ENCODE measurements at places on chromosomes 1 and 21. TPM values are rescaled to one million over a fixed set of nuclear protein-coding genes. Genes with fewer than 3 reads are reported as not detected.
A peak's percentile ranks its signal among the peaks of the same experiment; 100 is the strongest.

The S100A13 gene
- total RNA-seq: 260 TPM

The KDF1 gene
- total RNA-seq: 17.2 TPM

The PAPPA2 gene
- 0.86 TPM for total RNA-seq

The LRRC53 gene
- not detected for total RNA-seq

The TMEM125 gene
- 15.6 TPM for total RNA-seq

- H3K27me3 ChIP-seq: no peaks in the 10 kb centered on the region
- no peaks in the 10 kb centered on the region for H3K36me3 ChIP-seq
- peaks cover 18% of the 10 kb centered on the region for H3K4me1 ChIP-seq
- H3K27ac ChIP-seq: no peak overlapping the region
Measured at GRCh38 chr1:26909951-26910342, 3.8 kb downstream of the NR0B2 start.

- no peak overlapping the region for H3K4me3 ChIP-seq
- H3K27ac ChIP-seq: no peak overlapping the region
- H3K36me3 ChIP-seq: no peaks in the 10 kb centered on the region
- H3K4me1 ChIP-seq: peaks cover under 1% of the 10 kb centered on the region
- DNase-seq: peak; percentile 68
Measured at GRCh38 chr1:235511470-235512240, 7.4 kb upstream of the B3GALNT2 start.

DNA sequence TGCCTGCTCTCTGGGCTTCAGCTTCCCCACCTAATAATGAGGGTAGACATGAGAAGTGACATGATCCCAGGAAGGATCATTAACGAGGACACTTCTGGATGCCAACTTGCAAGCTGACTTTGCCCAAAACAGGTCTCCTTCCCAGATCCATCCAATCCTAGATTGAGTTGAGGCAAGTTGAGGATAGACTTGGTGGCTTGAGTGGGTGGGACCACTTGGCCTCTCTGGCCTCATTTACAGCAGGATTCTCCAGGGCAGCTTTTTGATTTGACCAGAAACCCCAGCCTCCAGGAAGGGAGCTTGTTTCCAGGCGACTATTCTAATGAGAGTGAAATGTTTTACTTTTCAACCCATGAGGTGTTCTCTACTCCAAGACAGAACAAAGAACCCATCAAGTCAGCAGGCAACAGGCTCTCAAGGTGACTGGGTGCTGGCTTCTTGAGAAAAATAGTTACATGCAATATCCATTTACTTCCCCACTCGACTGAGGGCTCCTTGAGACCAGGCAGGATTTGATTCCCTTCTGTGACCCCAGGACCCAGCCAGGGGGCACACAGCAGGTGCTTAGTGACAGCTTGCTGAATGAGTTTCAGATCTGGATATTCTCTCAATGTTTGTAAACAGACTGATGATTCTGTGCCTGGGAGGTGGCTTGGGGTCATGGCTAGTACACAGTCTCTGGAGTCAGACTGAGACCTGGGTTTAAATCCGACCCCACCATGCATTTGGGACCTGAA lies 128.2 kb downstream of the DMRTB1 start:
- no peak overlapping the region for H3K4me3 ChIP-seq
- no peaks in the 10 kb centered on the region for H3K36me3 ChIP-seq
- no peaks in the 10 kb centered on the region for H3K4me1 ChIP-seq
- H3K27me3 ChIP-seq: no peaks in the 10 kb centered on the region

DNA sequence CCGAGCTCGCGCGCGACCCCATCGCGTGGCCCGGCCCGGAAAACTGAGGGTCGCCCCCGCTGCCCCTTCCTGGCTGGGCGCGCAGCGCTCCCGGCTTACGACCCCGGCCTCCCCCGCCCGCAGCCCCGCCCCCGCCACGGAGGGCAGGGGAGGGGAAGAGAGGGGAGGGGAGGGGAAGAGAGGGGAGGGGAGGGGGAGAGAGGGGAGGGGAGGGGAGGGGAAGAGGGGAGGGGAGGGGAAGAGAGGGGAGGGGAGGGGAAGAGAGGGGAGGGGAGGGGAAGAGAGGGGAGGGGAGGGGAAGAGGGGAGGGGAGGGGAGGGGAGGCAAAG lies 6.7 kb upstream of the ANKRD65 start:
- H3K27ac ChIP-seq: no peak overlapping the region
- peaks cover 3% of the 10 kb centered on the region for H3K4me1 ChIP-seq
- H3K27me3 ChIP-seq: no peaks in the 10 kb centered on the region
- H3K36me3 ChIP-seq: no peaks in the 10 kb centered on the region
- DNase-seq: no peak

DNA sequence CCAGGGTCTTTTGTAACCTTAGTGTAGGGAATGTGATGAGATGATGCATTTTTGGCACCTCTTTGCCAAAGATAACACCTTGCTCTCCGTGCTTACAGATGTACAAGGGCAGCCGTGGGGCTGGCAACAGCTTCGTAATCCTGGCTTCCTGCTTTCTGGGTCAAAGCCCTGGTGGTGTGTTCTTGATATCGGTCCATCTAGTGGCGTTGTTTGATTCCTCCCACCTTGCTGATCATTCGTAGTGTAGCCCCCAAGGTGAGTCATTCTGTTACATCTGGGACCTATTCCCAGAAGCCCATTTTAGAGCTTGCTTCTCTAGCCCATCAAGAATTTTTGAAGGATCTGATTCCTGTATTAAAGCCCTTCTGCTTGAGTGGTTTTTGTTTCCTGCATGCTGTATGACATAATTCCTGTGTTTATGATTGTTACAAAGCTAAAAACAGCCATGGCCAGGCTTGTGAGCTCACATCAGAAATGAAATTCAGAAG lies 7.0 kb upstream of the CCT8 start:
- no peaks in the 10 kb centered on the region for H3K27me3 ChIP-seq
- no peaks in the 10 kb centered on the region for H3K4me1 ChIP-seq
- H3K27ac ChIP-seq: no peak overlapping the region
- DNase-seq: no peak

DNA sequence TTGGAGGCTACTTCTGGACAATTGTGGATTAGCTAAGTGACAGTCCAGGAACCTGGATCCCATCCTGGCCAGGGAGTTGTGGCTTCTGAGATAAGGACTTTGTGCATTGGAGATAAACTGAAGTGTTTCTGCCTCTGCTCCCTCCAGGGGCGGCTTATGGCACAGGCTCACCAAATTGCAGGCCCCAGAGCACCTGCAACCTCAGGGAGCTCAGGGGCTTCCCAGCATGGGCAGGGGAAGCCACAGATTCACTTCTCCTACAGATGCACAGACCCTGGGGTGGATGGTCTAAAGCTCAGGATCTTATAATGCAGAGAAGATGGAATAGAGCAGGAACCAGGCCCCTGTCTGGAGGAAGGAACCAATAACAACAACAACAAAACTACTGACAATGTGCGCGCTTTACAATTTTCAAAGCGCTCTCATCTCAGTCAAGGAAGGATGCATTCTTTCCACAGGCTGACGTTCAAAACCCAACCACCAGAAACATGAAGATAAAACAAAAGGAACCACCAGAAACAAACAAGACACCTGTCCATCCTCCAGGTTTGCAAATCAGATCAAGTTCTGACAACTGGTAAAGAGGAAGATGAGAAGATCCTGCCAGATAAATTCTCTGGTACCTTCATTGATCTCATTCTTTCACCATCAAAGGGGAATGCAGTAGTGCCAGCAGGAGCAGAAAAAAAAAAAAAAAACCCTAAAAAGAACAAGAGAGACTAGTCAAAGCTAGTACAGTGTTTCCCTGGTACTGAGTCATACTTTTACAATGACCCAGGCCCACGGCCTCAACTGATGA lies 121.0 kb upstream of the IRF2BP2 start:
- no peak for DNase-seq
- H3K4me3 ChIP-seq: no peak overlapping the region
- peaks cover 17% of the 10 kb centered on the region for H3K4me1 ChIP-seq
- H3K27me3 ChIP-seq: no peaks in the 10 kb centered on the region

GRCh38 chr1:53685272-53686051 lies 53.5 kb downstream of the GLIS1 start:
- H3K36me3 ChIP-seq: no peaks in the 10 kb centered on the region
- peak overlapping the region; percentile 7 for H3K4me3 ChIP-seq
- peaks cover 11% of the 10 kb centered on the region for H3K4me1 ChIP-seq
- peaks cover 11% of the 10 kb centered on the region for H3K27me3 ChIP-seq
- H3K27ac ChIP-seq: no peak overlapping the region

GRCh38 chr1:77562596-77563150 lies 119.8 kb downstream of the ZZZ3 start:
- H3K4me3 ChIP-seq: no peak overlapping the region
- H3K27ac ChIP-seq: no peak overlapping the region
- DNase-seq: no peak
- no peaks in the 10 kb centered on the region for H3K4me1 ChIP-seq
- peaks cover 44% of the 10 kb centered on the region for H3K36me3 ChIP-seq

DNA sequence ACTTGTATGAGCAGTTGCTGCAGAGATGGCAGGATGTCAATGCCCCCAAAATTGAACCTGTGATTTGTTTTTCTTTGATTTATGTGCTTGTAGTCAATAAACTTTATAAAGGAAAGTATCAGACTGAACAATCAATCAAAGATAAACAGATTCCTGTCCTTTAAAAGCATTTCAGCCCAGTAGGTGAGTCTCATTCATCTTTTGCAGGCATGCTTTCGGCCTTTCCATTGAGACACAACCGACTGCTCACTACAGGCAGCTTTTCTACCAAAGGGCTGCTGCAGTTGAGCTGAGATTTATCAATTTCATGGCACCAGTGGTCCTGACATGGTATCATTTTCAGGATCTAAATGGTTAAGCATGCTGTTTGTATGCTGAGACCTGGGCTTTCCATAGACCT lies 513.6 kb upstream of the PTBP2 start:
- no peak overlapping the region for H3K27ac ChIP-seq
- H3K4me1 ChIP-seq: peaks cover 15% of the 10 kb centered on the region
- no peaks in the 10 kb centered on the region for H3K36me3 ChIP-seq
- no peak overlapping the region for H3K4me3 ChIP-seq
- DNase-seq: no peak
- H3K27me3 ChIP-seq: no peaks in the 10 kb centered on the region

GRCh38 chr21:39251326-39251725 lies 62.1 kb downstream of the BRWD1 start:
- H3K4me1 ChIP-seq: no peaks in the 10 kb centered on the region
- H3K4me3 ChIP-seq: no peak overlapping the region
- no peak overlapping the region for H3K27ac ChIP-seq
- no peak for DNase-seq

GRCh38 chr1:17912491-17912890 lies 157.4 kb downstream of the ACTL8 start:
- peaks cover 20% of the 10 kb centered on the region for H3K4me1 ChIP-seq
- H3K27ac ChIP-seq: no peak overlapping the region
- H3K4me3 ChIP-seq: no peak overlapping the region
- no peaks in the 10 kb centered on the region for H3K36me3 ChIP-seq

DNA sequence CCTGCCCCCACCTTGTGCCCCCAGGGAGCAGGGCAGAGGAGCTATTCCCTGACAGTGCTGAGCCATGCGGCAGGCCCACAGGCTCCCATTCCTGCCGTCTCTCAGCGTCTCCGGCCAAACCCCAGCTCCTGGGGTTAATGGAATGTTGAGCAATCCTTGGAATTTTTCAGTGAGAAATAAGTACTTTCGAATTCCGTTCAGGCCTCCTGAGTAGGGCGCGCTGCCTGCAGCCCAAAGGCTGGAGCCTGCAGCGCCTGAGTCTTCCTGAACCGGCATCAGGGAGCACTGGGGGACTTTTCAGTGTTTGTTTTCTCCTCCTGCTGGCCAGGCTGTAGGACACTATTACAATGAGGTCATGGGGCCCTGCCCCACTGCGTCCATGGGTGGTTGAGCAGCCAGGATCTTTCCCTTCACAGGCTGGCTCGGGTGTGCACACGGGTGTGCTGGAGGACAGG lies 33.3 kb upstream of the CSF1 start:
- DNase-seq: peak; percentile 92
- no peaks in the 10 kb centered on the region for H3K36me3 ChIP-seq
- no peaks in the 10 kb centered on the region for H3K27me3 ChIP-seq

DNA sequence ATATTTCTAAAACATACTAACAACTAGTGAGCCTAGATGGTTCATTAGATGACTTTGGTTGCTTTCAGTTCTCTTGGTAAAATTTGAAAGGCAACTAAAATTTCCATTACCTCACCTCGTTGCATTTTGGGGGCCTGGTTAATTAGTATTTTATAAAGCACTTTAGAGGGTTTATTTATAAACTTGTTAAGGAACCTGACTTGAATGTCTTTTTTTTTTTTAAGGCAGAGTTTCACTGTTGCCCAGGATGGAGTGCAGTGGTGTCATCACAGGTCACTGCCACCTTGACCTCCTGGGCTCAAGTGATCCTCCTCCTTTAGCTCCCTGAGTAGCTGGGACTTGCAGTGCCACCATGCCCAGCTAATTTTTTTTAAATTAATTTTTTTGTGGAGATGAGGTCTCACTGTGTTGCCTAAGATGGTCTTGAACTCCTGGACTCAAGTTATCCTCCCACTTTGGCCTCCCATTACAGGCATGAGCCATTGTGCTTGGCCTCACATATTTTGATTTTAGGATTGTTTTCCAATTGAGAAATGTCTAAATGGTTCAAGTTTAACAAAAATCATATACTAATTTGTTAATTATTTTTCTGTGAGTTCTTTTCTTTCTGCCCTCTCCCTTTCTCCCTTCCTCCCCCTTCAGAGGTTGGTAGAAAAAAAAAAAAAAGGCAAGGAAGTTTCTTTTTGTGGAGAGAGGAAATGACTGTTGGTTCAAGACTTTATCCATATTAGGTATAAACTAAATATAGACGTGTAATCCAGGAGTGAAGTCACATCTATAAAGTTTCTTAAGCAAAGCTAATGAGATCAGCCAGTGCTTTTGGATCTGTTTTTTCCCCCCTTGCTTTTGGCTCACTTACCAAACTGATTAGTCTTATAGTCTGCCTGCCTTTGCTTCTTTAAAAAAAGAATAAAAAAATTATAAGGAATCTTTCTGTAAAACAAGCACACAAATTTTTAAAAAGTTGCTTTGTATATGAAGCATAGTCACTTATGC lies 24.7 kb downstream of the CLIC4 start:
- no peaks in the 10 kb centered on the region for H3K27me3 ChIP-seq
- no peak for DNase-seq
- no peak overlapping the region for H3K27ac ChIP-seq

DNA sequence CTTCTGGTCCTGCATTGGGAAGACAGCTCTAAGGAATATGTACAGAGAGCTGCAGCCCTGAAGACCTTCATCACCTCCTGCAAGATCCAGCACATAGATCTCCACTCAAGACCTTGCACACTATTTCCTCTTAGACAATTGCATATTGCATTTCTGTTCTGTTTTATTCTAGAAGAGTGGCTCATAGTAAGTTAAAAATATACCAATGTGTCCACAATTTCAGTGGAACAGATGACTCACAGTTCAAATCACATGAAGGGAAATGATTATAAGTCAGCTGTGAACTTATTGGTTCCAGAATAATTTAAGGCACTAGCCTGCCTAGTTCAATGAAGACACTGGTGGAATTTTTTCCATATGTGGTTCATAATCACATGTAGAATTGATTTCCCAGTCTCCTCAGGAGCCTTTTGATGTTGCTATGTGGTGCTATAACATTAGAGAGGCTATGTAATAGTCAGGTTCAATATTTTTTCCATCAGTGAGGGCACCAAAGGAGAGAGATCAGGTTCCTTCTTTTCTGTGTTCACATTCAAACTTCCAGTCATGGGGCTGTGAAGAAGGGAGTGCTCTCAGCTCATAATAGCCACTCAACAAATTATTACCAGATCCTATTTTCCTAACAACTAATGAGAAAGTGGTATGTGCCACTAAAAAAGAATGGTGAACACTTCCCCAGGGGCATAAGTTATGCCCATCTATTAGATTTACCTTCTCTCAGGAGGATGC lies 9.8 kb upstream of the AK5 start:
- H3K27me3 ChIP-seq: peaks cover 56% of the 10 kb centered on the region
- H3K27ac ChIP-seq: no peak overlapping the region
- DNase-seq: no peak
- H3K36me3 ChIP-seq: no peaks in the 10 kb centered on the region
- H3K4me3 ChIP-seq: no peak overlapping the region

GRCh38 chr1:88655685-88656299 lies 28.3 kb upstream of the PKN2 start:
- H3K4me1 ChIP-seq: no peaks in the 10 kb centered on the region
- peaks cover 10% of the 10 kb centered on the region for H3K27me3 ChIP-seq
- no peaks in the 10 kb centered on the region for H3K36me3 ChIP-seq
- no peak overlapping the region for H3K4me3 ChIP-seq
